Mesenchymal stem cell (in vitro differentiated cells and primary cell): ENCODE measurements at places on chromosomes 7 and 10.

DNA sequence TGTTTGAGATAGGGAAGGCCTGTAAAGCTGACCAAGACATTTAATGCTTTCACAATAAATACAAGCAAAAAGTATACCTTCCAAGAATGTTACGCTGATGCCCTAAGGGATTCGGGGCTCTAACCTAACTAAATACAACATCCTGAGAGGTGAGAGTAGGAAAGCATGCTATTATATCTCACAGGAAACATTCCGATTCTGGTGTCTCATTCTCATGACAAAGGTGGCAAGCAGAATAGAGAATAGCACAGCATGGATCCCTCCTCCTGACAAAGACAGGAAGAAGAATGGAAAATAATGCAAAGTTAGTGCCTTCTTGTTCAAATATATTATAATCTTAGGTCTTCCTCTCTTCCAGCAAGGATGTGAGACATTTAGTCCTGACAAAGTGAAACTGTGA, 504.3 kb downstream of the TFEC start:
- no peak for DNase-seq

- no peak for DNase-seq
These were observed 34.7 kb downstream of the PODXL start for GRCh38 chr7:131521651-131522163.

DNA sequence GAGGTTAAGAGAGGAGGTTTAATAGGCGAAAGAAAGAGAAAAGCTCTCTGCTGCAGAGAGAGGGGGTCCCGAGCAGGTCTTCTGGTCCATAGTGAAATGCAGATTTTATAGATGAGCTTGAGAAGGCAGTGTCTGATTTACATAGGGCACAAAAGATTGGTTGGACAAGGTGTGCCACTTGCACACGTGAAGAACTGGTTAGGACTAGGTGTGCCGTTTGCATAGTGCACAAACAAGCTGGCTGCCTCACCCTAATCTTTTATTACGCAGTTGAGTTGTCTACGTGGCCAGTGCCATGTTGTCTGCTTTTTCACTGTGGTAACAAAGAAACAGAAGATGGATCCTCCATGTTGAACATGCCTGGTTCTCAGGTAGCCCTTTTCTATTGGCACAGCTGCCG, 82.6 kb downstream of the AMPH start:
- no peak for DNase-seq

- DNase-seq = no peak
These were observed 14.4 kb downstream of the CWF19L1 start for GRCh38 chr10:100253041-100253440.

DNA sequence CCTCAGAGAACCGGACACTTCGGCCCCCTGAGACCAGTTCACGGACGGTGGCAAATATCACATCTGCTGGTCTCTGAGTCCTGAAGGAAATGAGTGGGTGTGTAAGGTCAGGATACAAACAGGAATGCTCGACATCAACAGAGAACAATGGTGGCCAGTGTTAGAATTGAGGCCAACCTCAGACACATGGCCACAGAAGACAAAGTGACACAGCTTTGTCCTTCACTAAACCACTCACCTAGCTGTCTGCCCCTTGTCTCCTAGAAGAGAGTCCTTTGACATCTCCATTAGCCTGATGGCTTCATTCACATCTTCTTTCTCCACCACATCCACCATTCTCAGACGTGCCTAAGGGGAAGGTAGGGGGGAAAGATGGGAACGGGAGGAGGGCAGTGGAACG, 4.3 kb downstream of the COPS6 start:
- DNase-seq = no peak

GRCh38 chr7:157874870-157875229, 538.0 kb downstream of the DNAJB6 start:
- no peak for DNase-seq

GRCh38 chr10:92916433-92916832, 68.1 kb downstream of the EXOC6 start:
- no peak for DNase-seq

- DNase-seq = no peak
These were observed 14.6 kb upstream of the PCDH15 start for GRCh38 chr10:54815583-54815982.

GRCh38 chr10:103544657-103545310, 51.3 kb downstream of the NEURL1 start:
- DNase-seq = no peak

DNA sequence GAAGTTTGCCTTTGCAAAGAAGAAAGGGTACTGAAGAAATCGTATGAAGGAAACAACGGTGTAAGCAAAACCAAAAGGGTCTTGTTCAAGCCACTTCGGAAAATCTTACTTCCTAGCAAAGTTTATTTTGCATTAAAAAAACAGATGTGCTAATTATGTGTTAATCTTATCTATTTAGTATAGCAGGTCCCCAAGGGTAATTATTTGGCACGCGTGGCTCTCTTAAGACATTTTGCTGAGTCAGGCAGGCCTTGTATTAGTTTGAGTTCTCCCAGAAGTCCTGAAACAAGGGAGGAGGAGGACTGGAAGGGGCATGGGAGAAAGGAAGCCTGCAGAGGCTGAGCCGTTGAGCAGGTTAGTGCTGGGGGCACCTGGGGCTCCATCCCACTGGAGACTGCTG, 44.9 kb downstream of the TMEM178B start:
- no peak for DNase-seq

- DNase-seq = peak; percentile 76
These were observed 86.9 kb downstream of the JAZF1 start for GRCh38 chr7:28093623-28094232.

DNA sequence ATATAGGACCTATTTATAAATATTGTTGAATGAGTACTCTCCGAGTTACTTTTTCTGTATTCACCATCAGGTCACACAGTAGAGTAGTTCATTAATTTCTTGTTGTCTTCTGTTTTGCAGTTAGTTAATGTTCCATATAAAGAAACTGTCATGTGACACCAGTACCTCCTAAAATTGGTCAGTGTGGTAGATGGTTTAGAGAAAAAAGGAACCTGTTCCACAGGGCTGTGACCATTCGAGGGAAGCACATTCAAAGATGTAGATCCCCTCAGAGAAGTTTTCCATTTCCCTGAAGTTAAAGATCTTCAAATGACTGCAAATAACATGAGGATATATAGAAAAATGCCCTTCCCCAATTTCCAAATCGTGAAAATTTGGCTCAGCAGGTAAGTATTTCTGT, 45.7 kb downstream of the PRPF18 start:
- no peak for DNase-seq

DNA sequence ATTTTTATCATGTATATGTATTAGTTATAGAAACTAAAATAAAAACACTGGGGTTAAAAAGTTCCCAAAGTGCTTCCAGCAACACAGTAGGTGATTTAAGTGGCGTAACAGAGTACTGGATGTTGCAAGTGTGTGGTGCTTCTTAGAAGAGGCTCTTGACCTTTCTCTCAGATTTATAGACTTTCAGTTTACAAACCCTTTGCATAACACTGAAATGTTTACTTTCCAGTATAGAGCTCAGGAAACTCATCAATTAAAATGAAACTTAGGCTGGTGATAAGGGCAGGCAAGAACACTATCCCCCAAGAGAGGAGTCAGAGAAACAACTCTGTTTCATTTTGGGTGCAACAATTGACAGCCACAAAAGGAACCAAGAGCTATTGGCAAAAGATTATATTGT, 27.5 kb upstream of the SMC3 start:
- DNase-seq = peak; percentile 82

DNA sequence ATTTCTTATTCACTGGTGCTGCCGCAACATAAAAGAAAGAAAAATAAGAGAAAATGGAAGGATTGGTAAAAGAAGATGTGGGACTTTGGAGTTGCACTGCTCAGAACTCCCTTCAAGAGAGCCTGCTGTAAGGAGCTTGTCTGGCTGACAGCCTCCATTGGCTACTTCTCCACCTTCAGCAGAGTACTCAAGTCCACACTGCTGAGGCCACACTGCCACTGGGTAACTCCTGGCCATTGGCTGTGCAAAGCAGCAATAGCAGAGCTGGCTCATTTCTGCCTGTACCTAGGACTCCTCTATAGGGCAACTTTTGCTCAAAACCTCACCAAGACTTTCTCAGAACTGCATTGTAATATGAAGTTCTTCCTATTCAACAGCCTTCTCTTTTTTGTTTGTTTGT, 38.7 kb upstream of the PCLO start:
- no peak for DNase-seq

DNA sequence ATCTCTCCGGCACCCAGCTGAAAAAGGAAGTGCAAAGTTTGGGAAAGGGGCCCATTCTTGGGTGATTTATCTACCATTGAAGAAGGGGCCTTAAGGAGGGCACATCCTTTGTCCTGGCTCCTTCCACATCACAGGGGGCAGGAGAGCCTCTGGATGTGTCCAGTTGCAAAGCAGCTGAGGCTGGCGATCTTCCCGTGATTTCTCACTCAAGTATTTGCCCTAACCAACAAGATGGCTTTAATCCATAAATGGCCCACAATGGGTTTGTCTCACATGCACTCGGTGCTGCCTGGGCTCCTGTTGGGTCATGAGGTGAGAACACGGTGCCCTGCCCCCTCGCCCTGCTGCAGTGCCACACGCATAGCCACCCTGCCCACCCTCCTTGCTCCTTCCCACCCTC, 14.2 kb upstream of the FRMPD2 start:
- no peak for DNase-seq
